ENCODE measurements at places on chromosomes 4 and X.

DNA sequence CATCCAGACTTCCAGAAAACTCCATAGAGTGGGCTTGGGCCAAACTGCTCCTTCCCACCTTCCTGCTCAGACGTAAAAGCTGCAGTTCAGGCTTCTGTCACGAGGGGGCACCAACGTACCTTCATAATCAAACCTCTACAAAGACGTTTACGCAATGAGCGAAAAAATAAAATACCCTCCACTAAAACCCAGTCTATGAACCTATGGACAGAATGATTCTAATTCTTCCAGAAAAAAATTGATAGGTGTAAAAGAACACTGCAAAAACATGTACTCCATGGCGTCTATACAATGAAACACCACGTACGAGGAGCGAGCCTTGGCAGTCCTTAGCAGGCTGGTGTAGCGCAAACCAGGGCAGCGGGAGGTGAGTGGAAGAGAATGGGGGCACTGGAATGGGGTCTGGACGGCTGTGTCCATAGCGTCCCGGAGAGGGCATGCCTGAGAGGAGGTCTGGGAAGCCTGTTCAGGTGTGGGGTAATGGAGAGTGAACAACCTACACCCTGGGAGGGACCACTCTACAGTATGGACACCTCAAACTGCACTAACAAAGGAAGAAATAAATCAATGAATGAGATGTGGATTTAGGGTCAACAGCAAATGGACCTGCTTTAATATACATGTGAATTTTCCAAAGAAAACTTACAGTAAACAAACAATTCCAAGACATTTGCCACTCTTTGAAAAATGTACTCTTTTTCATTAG is 14.4 kb upstream of the RAB40A start:
- DNase-seq, result peak; percentile 63

GRCh38 chr4:1219566-1219950 is 29.4 kb downstream of the CTBP1 start:
- DNase-seq, result no peak

DNA sequence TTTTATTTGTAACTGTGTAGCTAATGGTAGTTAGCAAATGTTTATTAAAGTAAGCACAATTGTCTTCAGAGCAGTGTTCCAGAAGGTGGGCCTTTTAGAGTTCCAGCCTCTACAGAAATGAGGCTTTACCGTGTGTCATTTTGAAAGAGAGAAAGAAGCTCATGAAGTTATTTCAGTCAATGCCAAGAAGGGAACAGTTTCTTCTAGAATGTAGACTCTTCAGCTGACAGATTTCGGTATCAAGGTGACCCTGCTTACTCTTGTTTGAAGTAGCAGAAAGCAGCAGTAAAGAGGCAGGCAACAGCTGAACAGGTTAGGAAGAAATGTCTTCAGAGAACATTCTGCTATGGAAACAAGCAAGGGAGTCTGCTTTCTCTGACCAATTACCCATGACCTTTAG is 93.6 kb downstream of the TASL start:
- DNase-seq, result no peak

DNA sequence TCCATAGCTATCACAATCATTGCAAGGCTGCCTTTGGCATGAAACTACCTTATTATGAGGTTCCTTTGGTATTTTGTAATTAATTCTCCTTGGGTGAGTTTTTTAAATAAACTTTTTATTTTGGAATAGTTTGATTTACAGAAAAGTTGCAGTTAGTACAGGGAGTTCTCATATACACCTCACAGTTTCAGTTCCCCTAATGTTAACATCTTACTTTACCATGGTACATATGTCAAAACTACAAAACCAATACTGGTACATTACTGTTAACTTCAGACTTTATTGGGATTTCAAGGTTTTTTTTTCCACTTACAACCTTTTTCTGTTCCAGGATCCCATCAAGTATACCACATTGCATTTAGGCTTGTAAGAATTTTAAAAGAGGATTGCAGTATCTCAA is 52.0 kb upstream of the RGN start:
- DNase-seq, result no peak

DNA sequence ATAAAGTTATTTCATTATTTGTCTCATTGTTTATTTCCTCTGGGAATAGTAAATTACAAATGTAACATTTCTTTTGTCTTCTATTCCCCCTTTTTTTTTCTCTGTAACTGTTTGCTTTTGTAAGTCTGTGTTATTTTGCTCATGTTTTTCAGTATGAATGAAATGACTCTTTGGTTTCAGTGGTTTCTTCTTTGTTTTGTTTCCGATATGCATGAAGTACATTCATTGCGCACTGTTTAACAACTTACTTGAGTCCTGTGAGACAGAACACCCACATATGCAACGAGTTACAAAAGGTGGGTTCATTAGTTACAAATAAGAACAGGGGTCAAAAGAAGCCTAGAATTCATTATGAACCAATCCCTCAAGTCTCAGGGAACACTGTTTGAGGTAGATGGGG is 175.0 kb upstream of the UGT8 start:
- no peak for DNase-seq

DNA sequence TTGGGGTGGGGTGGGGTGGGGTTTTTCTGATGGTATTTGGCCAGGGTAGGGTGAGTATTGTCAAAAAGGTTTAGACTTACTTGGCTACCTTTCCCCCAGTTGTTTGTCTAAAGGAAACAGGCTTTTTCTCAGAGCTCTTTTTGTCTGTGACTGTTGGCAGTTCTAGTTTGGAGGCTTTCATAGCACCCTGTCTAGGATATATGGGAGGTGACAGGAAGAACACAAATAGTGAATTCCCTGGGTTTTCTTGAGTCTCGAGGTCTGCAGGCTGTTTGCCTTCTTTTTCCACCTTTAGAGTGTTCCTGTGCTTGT is 13.5 kb downstream of the RPS6KA3 start:
- DNase-seq, result no peak

DNA sequence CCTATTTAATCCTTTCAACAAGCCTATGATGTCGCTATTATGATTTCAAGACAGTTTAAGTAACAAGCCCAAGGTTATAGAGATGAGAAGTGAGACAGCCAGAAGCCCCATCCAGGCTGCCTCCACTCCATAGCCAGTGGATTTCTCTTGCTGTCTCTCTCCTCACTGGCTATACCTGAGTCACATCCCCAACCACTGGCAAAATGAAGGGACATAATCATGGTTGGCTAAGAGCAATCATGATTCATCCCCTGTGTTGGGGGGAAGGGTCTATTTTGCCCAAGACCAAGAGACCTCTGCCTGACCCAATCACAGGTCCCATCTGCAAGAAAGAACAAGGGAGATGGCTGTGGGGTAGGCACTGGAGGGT is 334.9 kb upstream of the GATB start:
- DNase-seq, result no peak

GRCh38 chr4:3239303-3239702 is 9.7 kb upstream of the MSANTD1 start:
- no peak for DNase-seq

DNA sequence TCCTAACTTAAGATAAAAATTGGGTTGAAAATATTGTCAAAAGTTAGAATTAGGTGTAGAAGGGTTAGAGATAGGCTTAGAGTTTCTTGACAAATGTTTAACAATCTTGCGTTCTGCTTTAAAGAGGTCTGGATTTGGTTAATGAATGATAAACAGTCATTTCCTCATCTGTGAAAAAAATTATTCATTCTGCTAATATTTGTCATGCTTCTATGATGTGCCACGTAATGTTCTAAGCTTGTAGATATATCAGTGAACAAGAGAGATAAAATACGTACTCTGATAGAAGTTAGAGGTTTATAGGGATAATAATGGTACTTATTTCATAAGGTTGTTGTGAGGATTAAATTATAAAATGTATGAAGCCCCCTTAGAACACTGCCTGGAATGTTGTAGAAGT is 443.0 kb upstream of the GALNT7 start:
- no peak for DNase-seq

GRCh38 chrX:140360924-140361323 is 143.9 kb downstream of the SOX3 start:
- DNase-seq, result no peak

GRCh38 chr4:110638089-110638746 is 15.3 kb upstream of the PITX2 start:
- no peak for DNase-seq

DNA sequence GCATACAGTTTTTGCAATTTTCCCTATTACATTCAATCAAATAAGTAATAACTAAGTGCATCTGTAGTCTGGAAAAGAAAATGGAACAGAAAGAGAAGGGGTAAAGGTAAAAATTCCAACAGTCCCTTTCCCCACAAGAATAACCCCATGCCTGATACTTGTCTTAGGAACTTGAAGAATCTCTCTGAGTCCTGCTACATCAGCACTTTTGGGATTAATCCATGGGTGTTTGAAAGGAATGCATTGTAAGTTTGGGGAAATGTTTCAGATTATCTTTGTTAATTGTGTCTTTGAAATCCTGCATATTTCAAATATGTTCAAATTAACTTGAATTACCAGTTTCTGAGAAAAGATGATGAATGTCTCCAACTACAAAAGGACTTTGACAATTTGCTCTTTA is 667.3 kb upstream of the PRKX start:
- DNase-seq, result no peak

GRCh38 chr4:34193451-34194154 is 2050.7 kb downstream of the ARAP2 start:
- no peak for DNase-seq

DNA sequence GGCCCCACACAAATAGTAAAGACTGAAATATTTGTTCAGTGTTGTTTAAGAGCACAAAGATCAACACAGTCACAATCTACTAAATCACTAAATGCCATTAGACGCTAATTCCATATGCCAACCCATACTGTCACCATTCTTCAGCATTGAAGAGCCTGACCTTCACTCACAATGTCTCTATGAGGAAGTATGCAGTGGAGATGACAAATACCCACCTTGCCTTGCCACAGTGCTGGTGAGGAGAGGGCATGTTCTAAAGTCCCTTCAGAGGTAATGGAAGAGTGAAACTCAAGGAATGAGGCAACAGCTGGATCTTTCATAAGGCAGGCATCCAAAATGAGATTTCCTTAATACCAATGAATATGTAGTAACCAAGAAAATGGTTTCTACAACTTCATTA is 50.4 kb downstream of the FRMD7 start:
- no peak for DNase-seq

DNA sequence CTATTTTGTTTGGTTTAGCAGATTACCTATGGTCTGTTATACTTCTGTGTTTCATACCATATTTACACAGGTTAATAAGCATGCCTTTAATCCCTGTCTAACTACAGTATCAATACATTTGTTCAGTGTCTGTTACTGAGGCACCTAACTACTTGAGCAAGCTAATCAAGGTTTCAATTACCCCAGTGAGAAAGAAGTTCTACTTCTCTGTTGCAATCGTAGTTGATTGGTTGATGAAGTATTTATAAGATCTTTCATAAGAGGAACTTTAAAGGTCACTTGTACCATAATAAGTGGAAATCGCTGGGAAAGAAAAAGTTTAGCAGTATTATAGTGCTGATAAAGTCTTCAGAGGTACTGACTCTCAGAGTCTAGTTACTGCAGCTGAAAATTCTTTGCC is 490.6 kb downstream of the RPA4 start:
- no peak for DNase-seq

DNA sequence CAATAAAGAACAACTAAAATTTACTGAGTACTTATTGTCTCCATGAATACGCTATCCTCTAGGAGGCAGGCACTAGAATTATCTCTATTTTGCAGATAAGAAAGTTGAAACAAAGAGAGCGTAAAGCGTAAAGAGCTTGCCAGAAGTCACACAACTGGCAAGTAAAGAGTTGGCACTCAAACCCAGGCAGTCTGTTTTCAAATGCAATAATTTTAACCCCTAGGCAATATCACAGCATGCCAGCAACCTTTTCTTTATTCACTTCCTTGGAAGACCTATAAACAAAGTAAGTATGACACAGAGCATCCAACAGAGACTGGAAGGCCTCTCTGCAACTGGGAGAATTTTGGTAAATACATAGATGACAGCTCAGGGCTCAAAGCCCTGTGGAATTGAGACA is 23.2 kb upstream of the AMELX start:
- DNase-seq, result no peak

DNA sequence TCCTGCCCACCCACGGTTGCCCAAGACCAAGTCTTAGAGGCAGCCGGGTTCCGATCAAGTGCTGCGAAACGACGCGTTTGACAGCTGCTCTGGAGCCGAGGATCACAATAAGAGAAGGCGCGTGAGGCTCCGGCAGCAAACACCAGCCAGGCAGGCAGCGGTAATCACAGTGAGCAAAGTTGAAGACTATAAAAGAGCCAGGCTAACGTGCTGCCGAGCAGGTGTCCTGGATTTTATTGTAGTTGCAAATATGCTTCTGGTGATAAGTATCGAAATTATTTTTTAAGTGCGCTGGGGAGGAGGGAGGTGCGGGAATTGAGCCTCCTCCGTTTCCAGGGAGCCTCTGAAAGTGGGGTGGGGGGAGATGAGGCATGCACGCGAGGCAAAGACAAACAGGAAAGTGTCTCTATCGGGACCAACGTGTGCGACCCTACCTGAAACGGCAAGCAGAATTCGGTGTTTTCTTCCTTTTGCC is 590 bp downstream of the GABRA2 start:
- no peak for DNase-seq

DNA sequence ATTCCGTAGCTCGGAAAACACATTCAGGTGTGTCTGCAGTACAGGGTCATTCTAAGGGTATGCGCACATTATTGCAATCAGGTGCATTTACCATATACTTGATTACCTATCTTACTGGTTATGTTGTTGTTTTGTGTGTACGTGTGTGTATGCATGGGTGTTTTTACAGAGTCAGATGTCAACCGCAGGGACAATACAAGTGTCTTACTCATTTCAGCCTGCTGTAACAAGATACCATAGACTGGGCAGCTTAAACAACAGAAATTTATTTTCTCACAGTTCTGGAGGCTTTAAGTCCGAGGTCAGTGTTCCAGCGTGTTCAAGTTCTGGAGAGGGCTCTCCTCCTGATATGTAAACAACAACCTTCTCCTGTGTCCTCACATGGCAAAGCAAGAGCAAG is 316.7 kb downstream of the DMD start:
- DNase-seq, result no peak

DNA sequence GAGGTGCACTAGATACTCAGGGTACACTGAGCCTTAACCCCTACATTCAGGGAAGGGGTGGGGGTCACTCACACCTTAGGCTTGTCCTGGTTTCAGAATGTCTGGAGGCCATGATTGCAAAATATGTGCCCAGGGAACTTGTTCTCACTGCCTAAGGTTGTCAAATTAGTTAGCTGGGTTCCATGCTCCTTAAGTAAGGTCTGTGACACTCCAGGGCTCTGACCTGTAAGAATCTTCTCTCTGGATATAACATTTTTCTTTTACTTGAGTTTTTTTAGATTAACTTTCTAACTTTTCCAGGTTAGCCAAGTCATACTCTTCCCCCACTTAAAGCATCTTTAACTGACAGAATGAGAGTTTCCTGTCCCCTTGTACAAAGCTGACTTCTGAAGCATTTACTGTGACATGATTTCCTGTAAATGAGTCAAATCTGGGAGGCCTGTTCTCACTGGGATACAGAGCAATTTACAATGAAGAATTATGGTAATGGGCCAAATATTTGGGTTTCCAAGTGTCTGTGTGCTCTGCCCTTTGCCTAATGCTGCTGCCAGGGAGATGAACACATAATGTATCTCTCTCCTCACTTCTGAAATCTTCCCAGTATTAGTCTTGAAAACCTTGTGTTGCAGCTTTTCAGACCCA is 101.7 kb downstream of the GATB start:
- DNase-seq, result no peak

GRCh38 chr4:54999003-54999402 is 126.4 kb downstream of the KDR start:
- DNase-seq, result no peak

GRCh38 chr4:108445716-108446115 is 174.7 kb upstream of the RPL34 start:
- no peak for DNase-seq

- DNase-seq, result no peak
Measured at GRCh38 chr4:140884431-140885058, 128.4 kb upstream of the TBC1D9 start.

GRCh38 chr4:48193096-48193836 is 59.2 kb upstream of the TXK start:
- no peak for DNase-seq

All from Right ventricle myocardium inferior (tissue), 1 donor.